ENCODE measurements at places on chromosomes 5 and 9. TPM values are rescaled to one million over a fixed set of nuclear protein-coding genes. Genes with fewer than 3 reads are reported as not detected.

Gene STKLD1
- 0.87 TPM for total RNA-seq

Gene ALG2
- total RNA-seq: 41.7 TPM

Gene OSTF1
- total RNA-seq: 87.5 TPM

Gene FAM221B
- not detected for total RNA-seq

Gene ZNF474
- not detected for total RNA-seq

Gene PCDHA11
- not detected for total RNA-seq

Gene NPR2
- 12.0 TPM for total RNA-seq

Data from activated T-helper 2 cell treated with anti-CD3 and anti-CD28 coated beads, Interferon-gamma antibody, Interleukin-2, Interleukin-4, amounts not matched to agents 10 μg/mL and 5 μg/mL and 100 μg/mL, durations not matched to agents 14 hours and 24 hours and 36 hours (primary cell).